ENCODE measurements at places on chromosomes 2 and 18.
A peak's percentile ranks its signal among the peaks of the same experiment; 100 is the strongest.

DNA sequence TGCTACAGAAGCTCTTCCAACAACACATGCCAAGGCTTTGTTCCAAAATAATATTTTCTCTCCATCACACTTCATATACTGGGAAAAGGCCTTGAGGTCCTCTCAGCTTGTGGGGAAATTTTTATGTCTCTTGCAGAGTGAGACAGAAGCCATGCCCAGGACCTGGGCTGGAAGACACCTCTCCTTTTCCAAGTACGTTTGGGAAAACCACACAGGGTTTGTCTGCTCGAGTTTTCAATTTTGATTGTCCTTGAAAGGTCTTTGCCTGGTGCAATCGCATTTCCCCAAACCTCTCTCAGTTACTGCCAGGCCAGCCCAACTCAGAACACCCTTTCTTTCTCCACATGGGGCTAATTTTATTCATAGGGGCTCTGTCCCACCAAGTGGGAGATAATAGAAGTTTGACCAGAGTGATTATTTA is 272.2 kb downstream of the OSR1 start:
- no peak for DNase-seq

GRCh38 chr2:223835701-223836532 is 1.5 kb downstream of the AP1S3 start:
- no peak for DNase-seq

DNA sequence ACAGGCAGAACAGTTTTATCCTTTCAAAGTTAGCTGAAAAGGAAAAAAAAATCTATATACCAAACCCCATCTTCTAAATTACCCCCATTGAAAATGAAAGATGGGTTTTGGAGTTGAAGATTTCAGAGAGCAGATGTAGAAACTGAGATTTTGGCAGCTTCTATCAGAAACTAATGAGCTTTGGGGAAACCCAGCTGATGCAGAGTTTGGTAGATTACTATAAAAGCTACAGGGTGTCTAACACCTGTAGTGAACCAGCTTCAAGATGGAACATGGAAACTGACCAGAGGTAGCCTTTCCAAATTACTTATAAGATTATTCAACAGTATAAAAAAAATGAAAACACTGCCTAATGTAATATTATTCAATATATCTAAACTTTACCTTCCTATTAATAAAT is 583.1 kb downstream of the XIRP2 start:
- DNase-seq: no peak

GRCh38 chr2:101464841-101465240 is 10.1 kb downstream of the RFX8 start:
- DNase-seq: no peak

DNA sequence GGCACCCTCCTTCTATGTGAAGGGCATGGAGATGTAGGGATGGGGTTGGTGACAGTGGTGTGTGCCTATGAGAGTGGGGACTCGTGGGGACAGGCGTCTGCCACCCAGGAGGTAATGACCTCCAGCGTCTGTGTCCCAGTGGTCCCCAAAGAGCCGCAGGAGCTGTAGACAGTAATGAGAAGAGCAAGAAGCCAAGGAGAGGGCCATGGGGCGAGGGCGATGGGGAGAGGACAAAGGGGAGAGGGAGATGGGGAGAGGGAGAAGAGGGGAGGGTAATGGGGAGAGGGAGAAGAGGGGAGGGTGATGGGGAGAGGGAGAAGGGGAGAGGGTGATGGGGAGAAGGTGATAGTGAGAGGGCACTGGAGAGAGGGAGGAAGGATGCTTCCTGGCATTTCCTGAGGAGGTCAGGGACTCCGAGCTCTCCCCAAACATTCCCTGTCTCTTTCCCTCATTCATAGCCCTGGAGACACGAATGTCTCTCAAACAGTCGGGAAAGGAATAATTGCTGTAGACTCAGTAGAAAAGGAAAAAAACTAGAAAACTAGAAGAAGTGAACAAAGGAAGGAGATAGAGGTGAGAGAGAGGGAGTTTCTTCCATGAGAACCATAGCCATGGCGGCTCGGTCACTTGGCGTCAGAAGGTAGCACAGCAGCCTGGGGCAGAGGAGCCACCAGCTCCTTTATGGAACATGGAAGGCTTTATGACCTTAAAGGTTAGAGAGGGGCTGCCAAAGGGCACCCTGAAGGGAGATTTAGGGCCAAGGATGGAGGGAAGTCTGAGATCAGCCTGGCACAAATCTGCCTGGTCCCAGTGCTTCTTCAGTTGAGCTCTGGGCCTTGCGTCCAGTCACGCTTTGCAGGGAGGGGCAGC is 39.5 kb downstream of the PSD4 start:
- DNase-seq: no peak

GRCh38 chr2:99507937-99508818 is 18.4 kb upstream of the REV1 start:
- no peak for DNase-seq

GRCh38 chr2:75513616-75514170 is 47.0 kb downstream of the EVA1A start:
- DNase-seq: no peak

DNA sequence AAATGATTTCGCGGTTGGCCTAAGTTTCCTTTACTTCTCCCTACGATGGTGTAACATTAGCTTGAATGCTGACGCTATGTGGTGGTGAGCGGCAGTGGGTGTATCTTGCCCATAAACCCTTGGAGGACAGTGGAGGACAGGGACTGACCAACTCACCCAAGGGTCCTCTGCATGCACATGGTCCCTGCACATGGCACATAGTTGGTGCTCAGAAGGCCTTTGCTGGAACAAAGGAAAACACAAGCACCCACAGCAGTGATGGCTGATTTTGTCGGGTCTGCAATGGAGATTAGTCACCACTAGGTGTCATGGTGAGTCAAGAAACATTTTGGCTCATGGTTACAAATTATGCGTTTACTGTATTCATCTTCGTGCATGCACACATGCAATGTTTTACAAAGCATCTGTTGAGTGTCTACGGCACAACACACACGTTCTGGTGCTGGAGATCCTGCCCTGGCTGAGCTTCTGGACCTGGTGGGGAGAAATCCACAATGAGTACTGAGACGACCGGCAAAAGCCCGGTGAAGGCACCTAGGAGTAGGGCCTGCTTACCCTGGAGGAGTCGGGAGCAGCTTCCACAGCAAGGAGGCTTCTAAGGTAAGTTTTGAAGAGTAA is 44.0 kb downstream of the PDCL3 start:
- no peak for DNase-seq

- DNase-seq: no peak
Observed at GRCh38 chr2:150409196-150409595, 78.3 kb downstream of the RND3 start.

DNA sequence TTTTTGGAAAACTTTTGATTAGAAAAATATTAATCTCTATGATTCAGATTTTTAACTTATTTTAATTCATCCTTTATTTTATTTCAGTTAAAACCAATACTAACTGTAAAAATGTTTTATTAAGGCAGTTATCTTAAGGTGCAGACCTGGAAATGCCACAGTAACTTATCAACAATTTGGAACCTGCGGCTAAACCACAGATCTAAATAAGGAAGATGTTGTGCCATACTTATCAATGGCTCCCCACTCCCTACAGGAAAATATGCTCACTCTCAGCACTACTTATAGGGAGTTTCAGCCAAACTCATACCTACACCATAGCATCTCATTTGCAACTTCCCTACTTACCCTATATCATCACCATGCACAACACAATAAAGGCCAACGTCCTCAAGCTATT is 226.9 kb upstream of the KYNU start:
- no peak for DNase-seq

- no peak for DNase-seq
Observed at GRCh38 chr2:173663835-173664512, 301.2 kb downstream of the SP3 start.

- DNase-seq: no peak
Observed at GRCh38 chr2:168365094-168365621, 90.9 kb upstream of the CERS6 start.

DNA sequence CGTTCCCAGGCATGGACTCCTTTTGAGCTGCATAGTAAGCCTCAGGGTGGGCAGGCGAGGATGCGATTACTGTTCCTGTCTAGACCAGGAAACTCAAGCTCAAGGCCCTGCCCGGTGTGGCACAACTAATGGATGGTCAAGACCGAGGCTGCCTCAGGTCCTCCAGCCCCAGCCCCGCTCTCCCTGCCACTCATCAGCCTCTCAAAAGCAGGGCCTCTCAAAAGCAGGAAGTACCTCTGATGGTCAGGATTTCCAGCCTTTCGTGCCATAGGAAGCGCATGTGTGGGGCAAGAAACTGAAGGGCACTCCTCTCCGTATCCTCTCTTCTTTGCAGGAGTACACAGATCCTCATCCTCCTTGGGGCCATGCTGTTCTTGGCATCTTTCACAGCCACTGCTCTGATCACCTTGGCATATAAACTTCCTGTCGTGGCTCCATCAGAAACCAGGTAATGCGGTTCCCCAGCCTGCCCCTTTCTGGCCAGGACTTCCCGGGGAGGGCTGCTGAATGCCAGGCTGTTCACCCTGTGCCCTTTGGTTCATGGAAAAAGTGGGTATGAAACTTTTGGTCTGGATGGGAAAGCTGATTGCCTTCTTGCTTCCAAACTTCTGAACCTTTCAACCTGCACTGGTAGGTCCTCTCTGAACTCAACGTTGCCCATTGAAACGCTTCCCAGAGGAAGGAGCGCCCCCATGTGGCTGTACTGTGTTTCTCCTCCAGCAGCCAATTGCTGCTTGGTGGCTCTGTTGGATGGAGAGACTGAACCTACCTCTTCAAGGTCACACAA is 82.8 kb upstream of the SEC11C start:
- DNase-seq: no peak

- DNase-seq: no peak
Observed at GRCh38 chr18:56312551-56313335, 325.6 kb downstream of the TXNL1 start.

DNA sequence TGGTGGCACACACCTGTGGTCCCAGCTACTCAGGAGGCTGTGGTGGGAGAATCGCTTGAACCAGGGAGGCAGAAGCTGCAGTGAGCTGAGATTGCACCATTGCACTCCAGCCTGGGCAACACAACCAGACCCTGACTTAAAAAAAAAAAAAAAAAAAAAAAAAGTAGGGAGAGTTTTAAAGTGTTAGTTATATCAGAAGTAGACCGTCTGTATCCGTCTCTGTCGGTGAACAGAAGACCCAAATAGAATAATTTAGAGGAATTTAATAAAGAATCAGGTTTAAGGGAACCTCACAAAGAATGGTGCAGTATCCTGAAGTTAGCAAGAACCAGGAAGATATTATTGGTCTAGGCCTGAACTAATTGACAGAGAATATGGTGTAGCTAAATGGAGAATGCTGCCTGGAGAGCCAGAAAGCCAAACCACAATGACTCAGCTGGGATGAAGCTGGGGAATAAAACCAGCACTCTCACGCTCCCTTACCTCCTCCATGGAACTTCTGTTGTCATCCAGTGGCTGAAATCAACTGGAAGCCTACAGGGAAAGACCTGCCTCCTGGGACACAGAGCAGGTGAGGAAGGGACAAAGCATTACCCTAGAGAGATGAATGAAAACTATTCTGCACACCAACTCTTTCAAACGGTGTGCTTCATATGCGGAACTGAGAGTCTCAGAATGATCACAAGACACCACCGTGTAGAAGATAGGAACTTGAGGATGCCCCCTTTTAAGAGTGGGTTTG is 39.1 kb upstream of the PLEKHM3 start:
- DNase-seq: peak; percentile 76

DNA sequence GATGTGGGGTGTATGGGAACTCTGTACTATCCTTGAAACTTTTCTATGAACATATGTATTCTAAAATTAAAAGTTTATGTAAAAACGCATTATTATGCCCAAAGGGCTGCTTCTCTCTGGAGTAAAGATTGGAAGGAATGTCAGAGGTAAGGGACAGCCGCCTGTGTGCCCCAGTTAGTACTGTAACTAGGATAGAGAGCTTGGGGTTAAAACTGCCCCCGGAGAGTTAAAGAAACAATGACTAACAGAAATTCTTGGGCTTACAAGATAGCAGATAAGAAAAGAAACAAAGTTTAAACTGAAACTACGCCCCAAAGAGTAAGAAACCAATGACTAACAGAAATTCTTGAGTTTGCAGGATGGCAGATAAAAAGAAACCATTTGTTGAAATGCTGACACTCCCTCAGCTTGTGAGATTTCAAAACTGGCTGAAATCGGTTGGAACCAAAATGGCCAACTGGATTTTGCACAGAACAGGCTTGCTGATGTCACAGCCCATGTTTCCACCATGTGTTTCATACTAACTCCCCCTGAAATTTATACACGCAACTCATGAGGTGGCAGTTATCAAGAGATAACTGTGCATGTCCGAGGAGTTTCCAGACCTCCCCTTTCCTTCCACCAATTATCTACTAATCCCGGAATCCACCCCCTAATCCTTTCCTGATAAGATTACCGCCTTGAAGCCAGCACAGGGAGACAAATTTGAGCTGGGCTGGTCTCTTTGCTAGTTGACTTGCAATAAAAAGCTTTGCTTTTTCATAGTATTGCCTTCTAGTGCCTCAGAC is 8.7 kb upstream of the TXNDC2 start:
- peak; percentile 61 for DNase-seq

DNA sequence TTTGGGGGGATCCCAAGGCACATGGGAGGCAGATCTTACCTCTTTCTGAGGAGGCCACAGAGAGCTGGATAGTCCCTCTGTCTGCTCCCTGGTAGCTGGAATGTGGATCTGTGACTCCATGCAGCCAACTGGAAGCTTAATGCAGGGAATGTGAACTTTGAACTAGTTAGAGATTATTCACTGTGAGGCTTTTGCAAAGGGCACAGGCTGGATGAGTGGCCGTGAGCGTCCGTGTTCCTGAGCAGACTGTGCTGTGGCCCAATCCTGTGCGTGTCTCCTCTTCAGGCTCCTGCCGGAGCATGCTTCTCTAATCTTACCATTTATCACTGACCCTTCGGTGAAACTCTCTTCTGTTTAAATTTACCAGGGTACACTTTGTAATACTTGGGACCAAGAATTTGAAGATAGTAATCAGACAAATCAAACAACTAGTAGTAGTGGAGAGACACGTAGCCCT is 187.6 kb downstream of the PTPRM start:
- DNase-seq: no peak

DNA sequence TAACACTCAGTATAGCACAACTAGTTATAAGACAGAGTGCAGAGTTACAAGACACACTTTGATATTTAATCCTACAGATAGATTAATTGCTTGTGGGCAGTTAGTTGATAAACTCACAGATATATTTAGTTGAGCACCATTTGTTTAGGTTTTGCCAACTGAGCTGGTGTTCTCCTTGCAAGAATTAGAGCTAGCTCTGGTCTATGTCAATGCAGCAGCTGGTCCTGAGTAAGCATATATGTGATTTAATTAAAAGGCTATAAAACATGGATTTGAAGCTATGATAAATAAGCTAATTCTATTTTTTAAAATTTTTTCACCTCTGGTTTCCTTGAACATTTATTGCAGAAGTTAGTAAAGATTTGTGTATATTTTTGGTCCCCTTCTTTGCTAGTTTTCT is 35.6 kb downstream of the GPD2 start:
- DNase-seq: no peak

Data from fibroblast of skin of left biceps (primary cell).